ENCODE measurements at places on chromosomes 7 and 10.
A peak's percentile ranks its signal among the peaks of the same experiment; 100 is the strongest.

- DNase-seq = no peak
Measured at GRCh38 chr10:3906511-3907111, 121.6 kb upstream of the KLF6 start.

- no peak for DNase-seq
Measured at GRCh38 chr10:12937527-12937926, 64.0 kb downstream of the CCDC3 start.

DNA sequence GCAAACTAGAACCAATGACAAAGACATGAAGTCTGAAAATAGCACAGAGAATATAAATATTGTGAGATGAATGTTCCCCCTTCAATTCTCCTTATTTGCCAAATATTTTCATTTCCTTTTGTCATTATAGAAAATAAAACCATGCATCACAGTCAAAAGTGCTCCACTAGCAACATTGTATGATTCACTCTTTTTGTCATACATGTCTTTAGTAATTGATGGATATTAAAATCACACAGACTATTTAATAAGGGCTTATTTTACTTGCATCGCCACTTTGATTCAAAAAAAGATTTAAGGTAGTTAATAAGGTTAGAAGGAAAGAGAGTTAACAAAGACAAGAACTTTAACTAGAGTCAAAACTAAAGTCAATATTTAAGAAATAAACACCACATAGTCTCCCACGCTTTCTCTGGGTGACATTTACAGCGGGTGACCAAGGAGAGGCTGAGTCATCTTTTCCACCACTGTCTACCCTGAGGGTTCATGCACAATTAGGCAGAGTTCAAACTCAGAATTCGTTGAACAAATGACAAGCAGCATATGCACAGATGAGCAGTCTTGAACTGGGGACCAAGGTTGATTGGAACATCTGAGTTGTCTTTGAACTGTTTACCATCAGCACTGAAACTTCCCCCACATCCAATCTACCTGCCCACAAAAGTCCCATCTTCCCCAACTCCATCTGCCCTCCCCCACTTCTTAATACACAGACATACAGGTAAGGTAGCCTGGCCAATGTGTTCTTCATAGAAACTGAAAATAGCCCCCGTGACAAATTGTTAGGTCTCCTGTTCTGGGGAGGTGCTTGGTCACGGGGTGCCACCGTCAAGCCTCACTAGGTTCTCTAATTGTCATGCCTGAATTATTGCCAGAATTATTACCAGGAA lies 42.5 kb downstream of the C7orf25 start:
- DNase-seq = peak; percentile 46

DNA sequence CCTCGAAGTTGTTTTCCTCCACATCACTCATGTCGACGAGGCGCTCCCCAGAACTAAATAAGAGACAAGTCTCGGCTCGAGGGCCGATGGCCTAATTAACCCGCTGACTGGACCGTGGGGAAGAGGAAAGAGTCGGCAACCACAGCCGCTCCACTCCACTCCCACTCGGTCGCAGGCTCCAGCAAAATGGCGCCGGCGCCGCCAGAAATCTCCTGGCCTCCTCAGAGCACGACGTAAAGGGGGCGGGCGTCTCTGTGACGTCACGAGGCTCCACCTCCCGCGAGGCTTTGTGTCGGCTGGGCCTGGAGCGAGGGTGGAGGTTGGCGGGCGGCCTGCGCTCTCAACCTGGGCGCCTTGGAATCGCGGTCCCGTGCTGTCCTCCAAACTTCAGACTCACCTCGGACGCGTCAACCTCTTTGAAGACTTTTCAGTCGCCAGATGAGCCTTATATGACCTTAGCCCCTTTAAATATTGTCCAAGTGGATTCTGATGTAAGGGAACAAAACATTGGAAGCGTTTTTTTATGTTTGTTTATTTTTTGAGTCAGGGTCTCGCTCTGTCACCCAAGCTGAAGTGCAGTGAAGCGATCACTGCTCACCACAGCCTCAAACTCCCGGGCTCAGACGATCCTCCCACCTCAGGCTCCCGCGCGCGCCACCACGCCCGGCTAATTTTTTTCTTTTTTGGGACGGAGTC lies at the start of gene TRA2A:
Gene TRA2A (minus strand): TSS at position 188 of the 696 bp plus-strand sequence. CDS start 157 bp downstream, at position 31.
- DNase-seq = peak; percentile 95

DNA sequence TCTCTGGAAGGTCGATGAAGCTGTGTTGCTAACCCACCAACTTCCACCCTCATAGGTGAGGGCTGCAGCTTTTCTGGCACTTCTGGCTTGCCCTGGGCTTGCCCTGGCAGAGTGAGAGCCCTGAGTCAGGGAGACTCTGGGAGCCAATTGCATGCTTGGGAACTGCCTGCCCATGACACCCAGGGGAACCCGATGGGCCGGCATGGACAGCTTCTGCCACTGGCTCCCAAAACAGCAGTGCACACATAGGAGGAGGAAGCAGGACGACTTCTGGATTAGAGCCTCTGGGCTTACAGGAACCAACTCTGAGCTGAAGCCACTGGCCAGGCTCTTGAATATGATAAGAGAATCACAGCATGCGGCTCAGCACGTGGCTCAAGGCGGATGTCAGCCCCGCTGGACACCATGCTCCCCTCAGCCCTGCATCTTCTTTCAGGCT lies 135.2 kb upstream of the UNC5B start:
- DNase-seq = no peak

DNA sequence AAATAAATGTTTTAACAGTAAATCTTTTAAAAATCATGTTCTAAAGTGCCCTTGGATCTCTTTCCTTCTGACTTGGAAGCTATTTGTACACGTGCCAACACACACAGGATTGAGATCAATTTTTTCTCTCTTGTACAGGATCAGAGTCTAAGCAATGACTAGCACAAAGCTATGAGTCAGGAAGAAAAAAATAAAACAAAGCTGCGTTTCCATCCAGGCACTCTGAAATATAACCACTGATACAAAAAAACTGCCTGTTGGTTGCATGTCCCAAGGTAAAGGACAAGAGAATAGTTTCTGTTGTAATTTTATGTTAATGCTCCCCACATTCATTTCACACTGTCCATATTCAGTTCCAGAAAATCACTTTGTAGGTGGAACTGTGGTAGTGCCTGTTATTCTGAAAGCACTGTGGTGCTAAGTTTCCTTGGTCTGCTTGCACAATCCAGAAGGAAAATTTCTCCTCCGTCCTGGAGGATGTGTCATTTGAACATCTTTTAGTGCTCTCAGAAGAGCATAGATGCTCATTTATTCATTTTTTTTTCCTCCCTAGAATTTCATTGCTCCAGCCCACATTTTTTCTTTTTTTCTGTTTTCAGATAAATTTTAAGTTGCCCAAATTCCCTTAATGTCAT lies 113.4 kb downstream of the PLXDC2 start:
- DNase-seq = no peak

- DNase-seq = no peak
Measured at GRCh38 chr7:107779647-107780099, 23.4 kb downstream of the SLC26A3 start.

DNA sequence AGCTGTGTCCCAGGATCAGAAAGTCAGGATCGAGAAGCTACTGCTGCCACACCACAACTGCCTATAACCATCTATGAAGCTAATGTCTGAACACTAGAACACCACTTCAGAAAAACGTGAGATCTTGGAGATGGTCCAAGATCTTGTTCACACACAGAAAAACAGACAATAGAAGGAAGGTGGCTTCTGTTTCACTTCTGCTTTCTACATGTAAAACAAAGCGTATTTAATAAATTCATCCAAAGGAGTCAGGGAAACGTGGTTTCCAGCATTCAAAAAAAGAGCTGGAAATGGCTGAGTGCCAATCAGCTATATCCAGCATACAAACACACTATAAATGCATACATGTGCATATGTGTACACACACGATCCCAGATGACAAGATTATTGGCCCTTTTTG lies 70.2 kb upstream of the CCDC71L start:
- DNase-seq = no peak

- no peak for DNase-seq
Measured at GRCh38 chr7:22194658-22195273, 162.2 kb downstream of the RAPGEF5 start.

GRCh38 chr10:26803849-26804248 lies 56.9 kb downstream of the ABI1 start:
- no peak for DNase-seq

DNA sequence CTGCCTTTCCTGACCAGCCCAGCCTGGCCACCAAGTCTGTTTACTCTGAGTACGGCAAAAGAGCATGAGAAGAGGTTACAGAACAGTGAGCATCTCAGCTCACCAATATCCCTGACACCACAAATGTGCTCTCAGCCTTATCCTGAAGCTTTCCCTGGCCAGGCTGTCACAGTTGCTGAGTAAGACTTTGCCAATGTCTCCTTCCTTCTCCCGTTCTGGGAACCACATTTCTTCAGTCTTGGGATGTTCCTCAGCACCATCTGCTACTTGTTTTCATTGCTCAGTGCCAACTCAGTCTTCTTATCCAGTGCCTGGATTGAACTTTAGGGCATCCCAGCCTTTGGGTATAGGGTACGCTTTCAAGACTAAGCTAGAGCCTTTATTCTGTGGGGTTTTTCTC lies 7.1 kb upstream of the KCNIP2 start:
- DNase-seq = no peak

- DNase-seq = no peak
Measured at GRCh38 chr7:40755438-40755837, 620.6 kb downstream of the SUGCT start.

DNA sequence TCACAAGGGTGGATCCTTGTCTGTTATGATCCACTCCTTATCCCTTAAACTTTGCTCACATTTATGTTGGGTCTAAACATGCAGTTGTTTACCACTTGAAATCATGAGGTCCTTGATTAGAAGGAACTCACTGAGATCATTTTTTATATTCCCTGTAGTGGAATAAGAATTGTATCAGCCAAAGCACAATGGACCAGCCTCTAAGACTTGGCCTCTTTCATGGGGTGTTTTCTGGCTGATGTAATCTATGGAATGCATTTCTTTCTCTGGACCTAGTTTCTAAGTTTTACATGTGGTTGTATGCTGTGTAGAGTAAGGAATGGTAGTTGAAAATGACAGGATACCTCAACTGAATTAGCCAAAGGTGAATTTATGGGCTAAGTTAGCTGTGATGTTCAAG lies 376.6 kb downstream of the SORCS3 start:
- DNase-seq = no peak

GRCh38 chr7:69465262-69465661 lies 133.0 kb upstream of the AUTS2 start:
- DNase-seq = no peak

GRCh38 chr10:114869520-114869892 lies 47.9 kb downstream of the FHIP2A start:
- no peak for DNase-seq

- no peak for DNase-seq
Measured at GRCh38 chr10:80168162-80168511, 35.6 kb downstream of the PLAC9 start.

DNA sequence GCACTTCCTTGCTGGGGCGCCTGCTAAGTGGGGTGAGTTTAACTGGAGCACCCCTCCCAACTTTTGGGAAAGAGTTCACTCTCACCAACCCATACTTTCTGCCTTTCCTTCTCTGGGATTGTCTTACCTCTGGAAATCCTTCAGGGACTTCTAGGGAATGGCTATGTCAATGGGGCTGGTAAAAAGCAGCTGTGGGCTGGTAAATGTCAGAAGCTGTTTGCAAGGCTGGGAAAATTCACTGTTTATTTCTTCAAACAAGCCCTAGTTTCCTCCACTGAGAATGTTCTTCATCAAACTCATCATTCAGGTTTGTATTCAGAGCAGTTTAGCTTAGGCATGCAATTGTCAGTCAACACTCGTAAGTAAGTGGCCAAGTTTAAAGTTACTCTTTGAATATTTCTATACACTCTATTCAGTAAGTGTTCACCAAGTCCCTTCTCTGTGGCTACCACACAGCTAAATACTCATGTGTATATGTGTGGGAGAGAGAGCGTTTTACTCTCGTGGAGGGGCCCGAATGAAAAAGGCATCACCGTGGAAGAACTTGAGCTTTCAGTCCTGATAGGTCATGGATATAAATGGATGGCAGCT lies 654.8 kb downstream of the LRMDA start:
- DNase-seq = no peak

DNA sequence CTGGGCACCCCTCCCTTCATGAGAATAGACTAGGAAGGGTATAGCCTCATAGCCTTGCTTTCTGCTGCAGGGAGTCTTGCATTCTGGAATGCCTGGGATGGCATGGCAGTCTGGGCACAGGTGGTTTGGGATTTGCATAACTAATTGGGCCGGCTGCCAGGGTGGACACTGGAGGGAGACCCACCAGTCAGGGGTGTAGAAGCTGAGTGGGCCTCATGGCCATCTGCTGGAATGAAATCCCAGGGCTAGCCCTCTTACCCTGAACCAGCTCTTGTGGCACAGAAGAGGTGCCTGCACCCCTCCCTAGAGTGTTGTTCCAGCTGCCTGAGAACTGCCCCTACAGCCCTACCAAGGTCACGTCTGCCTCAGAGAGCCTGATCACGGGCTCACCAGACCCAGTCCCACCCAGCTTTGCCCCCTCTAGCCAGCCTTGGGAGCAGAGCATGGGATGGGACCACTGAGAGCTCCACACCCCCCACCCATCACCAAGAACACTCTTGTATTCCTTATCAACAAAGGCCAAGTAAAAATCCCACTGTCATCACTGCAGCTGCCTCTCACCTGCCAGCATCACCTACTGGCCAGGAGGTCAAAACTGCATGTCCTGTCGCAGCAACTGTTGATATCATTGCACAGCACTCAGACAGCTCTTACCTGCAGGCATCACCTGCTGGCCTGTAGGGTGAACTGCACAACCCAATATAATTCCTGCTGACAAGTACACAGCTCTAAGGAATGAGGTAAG lies 148.9 kb downstream of the ZEB1 start:
- DNase-seq = no peak

- no peak for DNase-seq
Measured at GRCh38 chr10:103506061-103506460, 12.6 kb downstream of the NEURL1 start.

- no peak for DNase-seq
Measured at GRCh38 chr7:150410680-150411346, 31.7 kb downstream of the ZNF775 start.

DNA sequence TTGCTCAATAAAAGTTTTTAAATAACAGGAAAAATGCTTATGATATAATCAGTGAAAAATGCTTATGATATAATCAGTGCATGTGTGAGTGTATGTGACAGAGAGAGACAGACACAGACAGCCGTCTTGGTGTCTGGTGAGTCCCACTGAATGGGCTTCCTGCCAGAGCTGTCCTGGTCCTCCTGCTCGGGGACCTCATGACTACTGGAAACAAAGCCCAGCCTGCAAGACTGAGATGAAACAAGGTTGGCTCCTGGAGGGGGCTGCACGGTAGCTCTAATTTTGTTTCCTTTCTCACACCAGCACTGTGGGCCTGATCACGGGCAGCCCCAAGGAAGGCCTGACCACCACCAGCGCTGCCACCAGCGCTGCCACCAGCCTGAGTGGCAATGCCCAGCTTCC lies 57.3 kb downstream of the NRP1 start:
- DNase-seq = no peak

GRCh38 chr7:157625973-157626742 lies 289.4 kb downstream of the DNAJB6 start:
- DNase-seq = no peak

DNA sequence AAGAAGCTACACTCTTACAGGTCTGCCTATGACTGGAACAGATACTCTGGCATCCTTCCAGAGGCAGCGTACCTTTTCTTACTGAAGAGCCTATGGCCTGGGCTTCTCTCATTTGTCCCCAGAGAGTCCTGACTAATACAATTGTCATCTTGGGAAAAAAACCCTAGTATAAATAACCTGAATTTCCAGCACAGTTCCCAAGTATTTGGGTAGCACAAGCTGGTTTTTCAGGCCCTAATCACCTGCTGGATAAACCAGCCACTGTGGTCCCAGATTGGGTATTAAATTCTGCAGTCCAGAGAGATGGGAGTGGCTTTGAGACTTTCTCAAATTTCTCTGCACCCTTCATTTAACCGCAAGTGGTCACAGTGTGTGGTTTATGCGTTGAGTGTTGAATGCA lies 186.8 kb upstream of the NEBL start:
- DNase-seq = no peak
